ENCODE measurements at places on chromosomes 3 and 15.

GRCh38 chr3:87461036-87461435 is 184.7 kb upstream of the POU1F1 start:
- no peak for DNase-seq

DNA sequence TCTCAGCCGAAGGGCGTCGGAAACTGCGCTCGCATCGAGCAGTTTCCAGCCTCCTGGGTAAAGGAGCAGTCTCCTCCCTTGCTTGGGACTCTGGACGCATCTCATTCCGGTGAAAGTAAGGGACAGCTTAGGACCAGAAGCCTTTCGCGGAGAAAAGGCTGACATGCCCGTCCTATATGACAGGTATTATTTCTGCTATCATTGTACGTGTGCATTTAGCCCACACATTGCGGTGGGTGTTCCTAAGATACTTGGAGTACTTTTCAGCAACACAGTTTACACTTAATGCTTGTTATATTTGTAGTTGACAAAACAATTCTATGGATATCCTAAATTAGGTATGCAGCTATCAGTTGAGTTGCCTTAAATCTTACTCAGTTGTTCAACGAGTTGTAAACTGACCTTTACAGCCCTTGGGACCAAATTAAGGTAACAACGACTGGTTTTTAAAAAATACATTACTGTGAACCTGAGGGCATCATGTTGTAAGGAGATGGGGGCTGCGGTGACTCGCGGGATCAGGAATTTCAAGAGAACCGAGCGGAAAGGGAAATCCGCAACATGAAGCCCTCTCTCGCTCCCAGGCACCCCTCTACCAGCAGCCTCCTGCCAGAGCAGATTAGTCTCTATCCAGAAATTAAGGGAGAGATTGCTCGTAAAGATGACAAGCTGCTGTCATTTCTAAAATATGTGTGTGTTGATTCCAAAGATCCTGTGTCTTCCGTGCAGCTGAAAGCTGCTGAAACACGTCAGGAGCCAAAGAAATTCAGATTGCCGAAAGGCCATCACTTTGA is 632 bp upstream of the COPS2 start:
- DNase-seq = no peak

GRCh38 chr3:121720163-121720562 is 29.4 kb downstream of the GOLGB1 start:
- no peak for DNase-seq

- DNase-seq = no peak
These were observed 45.4 kb downstream of the CERS3 start for GRCh38 chr15:100483370-100483769.

DNA sequence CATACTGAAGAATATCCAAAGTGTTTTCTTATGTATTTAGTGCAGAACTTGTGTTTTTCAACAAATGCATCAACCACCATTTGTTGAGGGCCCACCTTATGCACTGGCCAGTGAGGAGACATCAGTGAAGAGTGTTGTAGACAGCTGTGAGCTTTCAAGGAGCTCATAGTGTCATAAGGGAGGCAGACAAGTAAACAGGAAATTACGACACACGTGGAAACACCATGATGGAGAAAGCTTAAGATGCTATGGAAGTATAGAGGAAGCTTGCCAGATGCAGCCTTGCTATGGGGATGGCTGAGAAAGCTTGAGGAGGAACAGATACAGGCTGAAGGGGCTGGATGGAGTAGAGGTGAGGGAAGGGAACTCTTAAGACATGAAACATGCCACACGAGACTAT is 50.8 kb upstream of the PSMD6 start:
- DNase-seq = no peak

GRCh38 chr15:85168642-85169173 is 187.1 kb downstream of the PDE8A start:
- no peak for DNase-seq

DNA sequence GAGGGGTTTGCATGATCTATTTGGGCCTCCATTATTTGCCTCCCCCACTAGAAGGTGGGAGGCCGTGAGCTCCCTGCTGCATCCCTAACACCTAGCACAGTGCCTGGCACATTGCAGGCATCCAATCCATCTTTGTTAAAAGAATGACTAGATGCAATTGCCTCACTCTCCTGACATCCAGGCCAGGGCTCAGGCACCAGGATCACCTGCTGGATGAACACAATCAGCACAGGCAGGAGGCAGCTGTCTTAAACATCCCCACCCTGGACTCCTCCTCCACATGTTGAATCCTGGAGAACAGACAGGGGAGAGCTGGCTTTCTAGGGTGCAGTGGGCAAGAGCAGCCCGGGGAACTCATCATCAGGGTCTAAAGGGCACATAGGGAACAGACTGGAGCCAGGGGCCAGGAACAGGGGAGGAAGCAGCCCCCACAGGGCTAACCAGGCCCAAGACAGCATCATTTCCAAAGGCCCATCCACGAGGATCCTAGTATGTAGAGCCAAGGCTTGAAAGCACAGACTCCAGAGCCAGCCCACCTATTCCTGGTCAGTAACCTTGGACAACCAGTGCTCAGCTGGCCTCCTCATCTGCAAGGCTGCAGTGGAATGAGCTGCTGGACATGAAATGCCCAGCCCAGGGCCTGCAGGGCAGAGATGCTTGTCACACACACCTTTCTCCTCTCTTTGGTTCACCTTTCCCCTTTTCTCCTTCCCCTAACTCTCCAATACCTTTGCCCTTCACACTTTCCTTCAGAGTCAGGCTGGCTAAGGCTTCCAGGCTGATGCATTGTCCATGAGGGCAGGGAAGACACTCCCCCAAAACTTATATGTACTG is 254.4 kb upstream of the TLE3 start:
- no peak for DNase-seq

GRCh38 chr3:69244039-69244438 is 121.6 kb upstream of the LMOD3 start:
- DNase-seq = no peak

- no peak for DNase-seq
These were observed 3.3 kb downstream of the LYSMD4 start for GRCh38 chr15:99729920-99730319.

- DNase-seq = no peak
These were observed 49.2 kb downstream of the LRRK1 start for GRCh38 chr15:100968050-100968966.

DNA sequence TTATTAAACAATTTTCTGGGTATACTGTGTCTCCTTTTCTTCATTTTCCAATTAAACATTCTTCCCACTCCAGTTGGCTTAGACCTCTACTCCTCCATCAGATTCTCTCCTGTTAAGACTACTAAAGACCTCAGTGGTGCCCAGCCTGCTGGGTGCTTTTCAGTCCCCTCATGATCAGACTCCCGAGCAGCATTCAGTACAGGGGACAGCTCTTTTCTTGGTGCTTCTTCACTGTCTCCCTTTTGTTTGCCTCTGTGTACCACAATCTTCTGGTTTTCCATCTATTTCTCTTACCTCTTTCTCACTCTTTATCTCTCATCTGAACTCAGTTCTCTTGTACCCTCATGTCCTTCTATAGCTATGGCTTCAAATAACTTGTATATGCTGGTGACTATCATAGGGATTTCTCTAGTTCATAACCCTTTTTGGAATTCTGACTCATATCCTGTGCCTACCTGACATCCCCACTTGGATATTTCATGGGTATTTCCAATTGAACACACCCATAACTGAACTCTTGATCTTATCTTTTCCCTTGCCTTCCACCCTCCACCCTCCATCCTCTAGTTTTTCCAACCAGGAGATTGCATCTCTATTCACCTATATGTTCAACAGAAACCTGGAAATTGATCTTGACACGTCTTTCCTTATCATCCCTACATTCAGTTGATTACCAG is 55.6 kb upstream of the ABHD10 start:
- DNase-seq = no peak

GRCh38 chr15:60264566-60264965 is 133.2 kb downstream of the ANXA2 start:
- no peak for DNase-seq

DNA sequence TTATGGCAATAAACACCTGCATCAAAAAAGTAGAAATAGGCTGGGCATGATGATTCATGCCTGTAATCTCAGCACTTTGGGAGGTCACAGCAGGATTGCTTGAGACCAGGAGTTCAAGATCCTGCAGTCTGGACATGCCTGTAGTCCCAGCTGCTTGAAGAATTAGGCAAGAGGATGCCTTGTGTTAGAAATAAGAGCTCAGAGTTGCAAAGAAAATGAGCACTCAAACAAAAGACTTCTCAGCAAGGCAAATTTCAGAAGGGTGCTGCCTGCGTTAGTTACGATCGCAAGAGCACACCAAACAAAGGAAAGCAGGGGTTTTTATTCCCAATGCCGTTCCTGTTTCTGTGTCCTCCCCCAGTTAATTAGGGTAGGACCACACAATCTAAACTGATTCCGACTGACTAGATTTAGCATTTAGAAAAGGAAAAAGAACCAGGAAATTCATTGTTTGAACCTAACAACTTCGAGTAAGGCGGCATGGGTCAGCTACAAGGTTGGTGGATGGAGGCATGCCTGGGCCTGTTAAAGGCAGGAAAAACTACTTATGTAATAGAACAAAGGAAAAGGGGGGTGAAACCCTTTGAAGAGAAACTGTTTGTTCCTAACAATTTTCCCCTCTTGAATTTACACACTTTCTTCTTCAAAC is 55.5 kb downstream of the DLG1 start:
- no peak for DNase-seq

DNA sequence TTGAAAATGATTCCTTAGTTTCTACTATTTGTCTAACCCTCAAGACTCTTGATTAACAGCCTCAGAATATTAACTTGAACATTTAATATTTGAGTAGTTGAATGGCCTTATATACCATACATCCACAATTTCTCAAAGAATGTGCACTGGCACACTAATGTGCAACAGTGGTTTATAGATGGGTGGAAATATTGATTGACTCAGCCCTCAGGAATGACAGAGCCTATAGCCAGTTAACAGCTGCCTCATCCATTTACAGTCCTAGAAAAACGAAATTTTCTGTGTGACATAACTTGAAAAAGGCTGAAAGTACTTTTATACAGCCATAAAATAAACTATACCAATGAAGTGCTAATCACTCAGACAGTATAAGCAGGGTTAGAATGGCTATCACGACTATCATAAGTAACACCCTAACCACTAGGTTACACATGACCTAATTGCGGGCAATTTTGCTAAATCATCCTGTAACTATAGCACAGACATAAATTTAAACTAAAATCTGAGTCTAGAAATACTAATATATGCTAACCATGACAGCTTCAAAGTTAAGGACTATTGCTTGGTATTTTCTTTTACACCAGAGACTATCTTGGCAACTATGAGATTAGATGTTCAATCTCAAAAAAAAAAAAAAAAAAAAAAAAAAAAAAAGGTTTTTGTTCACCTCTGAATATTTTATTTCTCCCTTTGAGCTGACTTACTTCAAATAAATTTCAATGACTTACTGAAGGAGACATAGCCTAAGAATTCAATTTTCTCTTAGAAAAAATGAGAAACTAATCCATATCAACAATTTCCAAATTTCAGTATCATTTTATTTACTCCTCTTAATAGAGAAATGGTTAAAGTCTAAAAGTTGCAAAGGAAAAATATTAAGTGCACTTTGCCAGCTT is 9.3 kb downstream of the SECISBP2L start:
- no peak for DNase-seq
